ENCODE measurements at places on chromosomes 7 and 10.

DNA sequence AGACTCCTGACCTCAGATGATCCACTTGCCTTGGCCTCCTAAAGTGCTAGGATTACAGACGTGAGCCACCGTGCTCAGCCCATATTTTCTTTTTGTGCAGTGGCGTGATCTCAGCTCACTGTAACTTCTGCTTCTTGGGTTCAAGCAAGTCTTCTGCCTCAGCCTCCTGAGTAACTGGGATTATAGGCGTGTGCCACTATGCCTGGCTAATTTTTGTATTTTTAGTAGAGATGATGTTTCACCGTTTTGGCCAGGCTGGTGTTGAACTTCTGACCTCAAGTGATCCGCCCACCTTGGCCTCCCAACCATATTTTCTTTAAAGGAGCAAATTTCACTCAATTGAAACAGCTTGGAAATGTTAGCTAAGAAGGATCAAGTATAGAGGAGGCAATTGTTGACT lies 16.5 kb downstream of the GBF1 start:
- no peak for DNase-seq

DNA sequence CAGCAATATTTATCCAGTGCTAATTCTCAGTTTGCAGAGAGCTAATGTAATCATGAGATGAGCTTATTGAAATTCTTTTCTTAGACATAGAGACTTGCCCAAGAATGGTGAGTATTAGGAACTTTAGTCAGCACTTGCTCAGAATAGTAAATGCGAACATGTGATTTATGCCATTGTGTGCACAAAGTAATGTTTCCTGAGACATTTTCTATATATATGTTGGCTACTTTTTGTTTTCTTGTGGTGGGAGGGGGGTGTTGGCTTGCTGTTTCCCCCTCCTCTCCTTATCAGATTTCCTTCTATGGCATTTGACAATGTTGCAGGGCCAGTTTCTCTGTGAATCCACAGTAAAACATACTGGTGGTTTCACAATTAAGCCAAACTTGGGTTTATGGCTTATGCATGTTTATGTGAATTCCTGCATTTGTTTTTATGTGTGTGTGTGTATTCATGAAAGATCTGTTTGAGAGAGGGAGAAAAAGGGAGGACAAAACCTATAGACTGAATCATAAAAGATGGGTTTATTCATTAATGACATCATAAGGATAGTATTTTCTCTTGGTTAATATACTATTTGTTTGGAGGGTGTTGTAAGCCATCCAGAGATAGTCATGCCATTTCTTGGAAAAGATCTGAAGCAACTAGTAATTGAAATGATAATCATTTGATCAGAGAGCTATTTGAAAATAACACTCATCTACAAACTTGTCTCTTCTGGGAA lies 36.3 kb downstream of the ARID5B start:
- peak; percentile 42 for DNase-seq

- peak; percentile 81 for DNase-seq
Measured at GRCh38 chr7:132739271-132739955, 163.1 kb upstream of the PLXNA4 start.

GRCh38 chr7:131145026-131145425 lies 182.7 kb upstream of the MKLN1 start:
- DNase-seq: no peak

DNA sequence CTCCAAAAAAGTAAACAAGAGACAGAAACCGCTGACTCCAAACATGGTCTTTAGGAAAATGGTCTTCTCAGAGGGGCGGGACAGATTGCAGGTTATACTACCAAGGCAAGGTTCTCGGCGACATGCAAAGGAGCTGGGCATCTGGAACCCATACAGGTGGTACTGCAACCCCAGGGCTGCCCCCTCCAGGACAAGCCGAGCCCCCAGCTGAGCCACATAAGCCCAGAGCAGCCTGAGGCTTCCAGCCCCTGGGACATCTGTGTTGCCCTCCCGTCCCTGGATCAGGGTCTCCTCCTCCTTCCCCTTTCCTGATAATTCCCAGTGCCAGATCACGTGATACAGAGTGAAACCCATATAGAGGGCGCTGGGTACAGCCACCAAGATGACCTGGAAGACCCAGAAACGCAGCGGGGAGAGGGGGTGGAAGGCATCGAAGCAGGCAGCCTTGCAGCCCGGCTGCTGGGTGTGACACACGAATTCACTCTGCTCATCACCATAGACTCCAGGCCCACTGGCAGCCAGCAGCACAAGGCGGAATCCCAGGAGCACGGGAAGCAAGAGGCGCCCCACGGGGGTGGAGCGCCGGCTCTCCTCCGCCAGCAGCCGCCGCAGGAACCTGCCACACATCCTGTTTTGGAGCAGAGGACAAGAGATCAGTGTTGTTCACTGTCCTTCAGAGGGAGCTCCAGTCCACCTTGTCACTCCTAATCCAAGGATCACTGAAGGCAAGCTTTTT lies at the start of gene GJC3:
Gene GJC3 (minus strand): TSS at position 627 of the 736 bp plus-strand sequence. CDS start 0 bp downstream, at position 627.
- DNase-seq: peak; percentile 78

DNA sequence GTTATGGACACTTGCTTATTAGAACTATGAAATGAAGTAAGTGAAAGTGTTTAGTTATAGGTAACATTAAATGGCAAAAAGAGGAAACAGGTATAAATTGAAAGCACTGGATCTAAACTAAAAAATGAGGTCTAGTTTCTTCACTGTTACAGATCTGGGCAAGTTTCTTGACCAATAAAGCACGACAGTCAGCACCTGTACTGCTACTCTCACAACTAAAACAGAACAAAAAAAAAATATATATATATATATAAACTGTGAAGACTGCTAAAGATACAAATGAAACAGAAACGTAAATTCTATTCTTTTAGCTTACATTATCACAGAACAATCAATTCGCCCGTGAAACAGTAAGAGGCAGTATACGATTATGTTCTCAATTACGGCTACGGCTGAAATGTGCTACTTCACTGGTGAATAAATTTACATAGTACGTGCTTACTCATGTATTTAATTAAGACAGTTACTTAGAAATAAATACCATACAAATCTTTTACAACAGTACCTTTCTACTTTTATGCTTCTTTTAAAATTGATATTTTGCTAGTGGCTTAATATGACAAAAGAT lies 4.2 kb downstream of the AHR start:
- DNase-seq: peak; percentile 11

DNA sequence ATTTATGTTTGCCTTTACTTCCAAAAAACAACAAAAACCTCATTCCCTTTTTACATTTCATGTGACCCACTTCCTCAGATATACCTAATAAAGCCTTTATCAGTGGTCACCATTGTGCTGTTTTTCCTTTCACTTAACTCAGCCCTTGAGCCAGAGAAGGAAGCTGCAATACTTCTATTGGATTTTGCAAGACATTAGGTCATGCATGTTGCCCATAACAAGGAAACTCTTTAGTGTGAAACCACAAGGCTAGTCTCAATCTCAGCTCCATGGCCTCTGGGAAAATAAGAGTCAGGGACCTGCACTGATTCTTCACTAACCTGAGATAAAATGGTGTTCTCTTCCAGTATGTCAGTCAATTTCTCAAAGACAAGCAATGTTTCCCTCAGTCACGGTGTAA lies 27.8 kb downstream of the STEAP4 start:
- DNase-seq: no peak

DNA sequence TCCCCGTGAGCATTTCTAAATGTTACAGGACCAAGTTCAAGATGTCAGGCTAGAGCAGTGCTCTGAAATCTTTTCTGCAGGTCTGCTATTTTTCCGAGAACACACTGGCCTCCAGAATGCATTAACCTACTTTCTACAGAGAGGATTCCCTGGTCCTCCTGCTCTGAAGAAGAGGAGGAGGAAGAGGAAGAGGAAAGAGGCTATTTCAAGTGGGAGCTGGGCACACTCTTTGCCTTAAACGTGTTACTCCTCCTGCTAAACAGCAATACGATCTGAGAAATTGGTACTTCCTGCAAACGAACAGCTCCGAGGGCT lies 157.4 kb downstream of the FRMD4A start:
- DNase-seq: peak; percentile 51

GRCh38 chr7:120421151-120421651 lies 148.2 kb downstream of the KCND2 start:
- no peak for DNase-seq
